ENCODE measurements at places on chromosomes 7 and 10. TPM values are rescaled to one million over a fixed set of nuclear protein-coding genes. Genes with fewer than 3 reads are reported as not detected.

The MAT1A gene
- total RNA-seq = 0.47 TPM

The UTF1 gene
- 0.35 TPM for total RNA-seq

The WEE2 gene
- total RNA-seq = 0.23 TPM

The TMEM213 gene
- 43.8 TPM for total RNA-seq

Data from metanephros (tissue), 2 donors.